ENCODE measurements at places on chromosomes 1 and 21.

DNA sequence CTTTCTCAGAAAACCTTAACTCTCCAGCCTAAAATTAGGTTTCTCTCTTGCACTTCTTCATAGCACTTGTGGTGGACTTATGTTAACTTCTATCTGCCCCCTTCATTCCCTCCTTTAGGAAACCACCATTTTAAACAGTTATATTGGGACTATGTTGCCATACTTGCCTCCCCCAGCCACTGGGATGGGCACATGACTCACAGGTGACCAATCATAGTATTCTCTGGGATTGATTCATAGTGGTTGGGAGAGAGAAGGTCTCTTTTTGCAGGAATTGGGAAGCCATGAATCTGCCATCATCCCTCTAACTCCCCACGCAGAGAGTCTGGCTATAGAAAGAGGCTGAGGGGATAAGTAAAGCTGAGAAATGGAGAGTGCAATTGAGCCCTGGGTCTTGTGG, 50.4 kb upstream of the NRDC start:
- DNase-seq: no peak

DNA sequence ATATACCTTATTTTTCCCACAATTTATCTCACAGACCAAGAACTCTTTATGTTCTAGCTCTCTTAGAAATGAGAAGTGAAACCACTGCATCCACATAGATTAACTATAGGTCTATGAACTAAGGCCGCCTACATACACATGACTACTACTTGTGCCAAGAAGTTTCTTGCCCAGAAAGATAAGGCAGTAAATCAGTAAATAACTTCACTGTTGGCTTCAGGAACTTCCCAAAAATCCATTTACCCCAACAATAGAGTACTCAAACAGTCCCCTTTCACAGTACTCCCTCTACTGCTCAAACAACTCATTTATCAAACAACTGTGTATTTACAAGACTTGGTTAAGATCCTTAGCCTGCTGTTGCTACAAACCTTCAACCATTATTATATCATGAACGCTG, 96.5 kb downstream of the NME7 start:
- DNase-seq: no peak

- no peak for DNase-seq
These were observed 492 bp upstream of the PGM1 start for GRCh38 chr1:63592536-63593302.

DNA sequence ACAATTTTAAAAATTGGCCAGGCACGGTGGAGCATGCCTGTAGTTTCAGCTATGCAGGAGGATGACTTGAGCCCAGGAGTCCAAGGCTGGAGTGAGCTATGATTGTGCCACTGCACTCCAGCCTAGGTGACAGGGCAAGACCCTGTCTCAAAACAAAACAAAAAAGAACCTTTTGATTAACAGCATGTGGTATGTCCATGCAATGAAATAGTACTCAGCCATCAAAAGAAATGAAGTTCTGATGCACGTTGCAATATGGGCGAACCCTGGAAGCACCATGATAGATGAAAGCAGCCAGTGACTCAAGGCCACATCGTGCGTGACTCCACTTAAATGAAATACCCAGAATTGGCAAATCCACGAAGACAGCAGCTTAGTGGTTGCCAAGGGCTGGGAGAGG, 47.5 kb downstream of the FBXO2 start:
- no peak for DNase-seq

GRCh38 chr1:113217447-113218208, 144.6 kb downstream of the LRIG2 start:
- DNase-seq: no peak

DNA sequence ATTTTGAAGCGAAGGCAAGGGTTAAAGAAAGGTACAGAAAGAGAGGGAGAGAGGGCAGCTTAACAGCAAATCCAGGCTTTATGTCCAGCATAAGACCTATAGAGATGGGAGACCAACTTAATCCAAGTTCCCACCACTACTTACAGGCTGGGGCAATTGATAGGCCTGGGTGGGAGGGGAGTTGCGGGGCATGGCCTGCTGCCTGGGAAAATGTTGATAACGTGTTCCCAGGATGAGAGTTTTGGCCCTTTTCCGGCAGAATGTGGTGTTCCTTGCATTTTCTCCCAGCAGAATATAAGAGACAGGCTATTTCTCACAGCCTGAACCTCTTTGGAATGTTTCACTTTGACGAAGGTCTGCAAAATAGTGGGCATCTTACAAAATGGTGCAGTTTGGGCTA, 34.9 kb upstream of the PLA2G5 start:
- DNase-seq: no peak

- no peak for DNase-seq
These were observed 80.2 kb upstream of the PALMD start for GRCh38 chr1:99565606-99566289.

DNA sequence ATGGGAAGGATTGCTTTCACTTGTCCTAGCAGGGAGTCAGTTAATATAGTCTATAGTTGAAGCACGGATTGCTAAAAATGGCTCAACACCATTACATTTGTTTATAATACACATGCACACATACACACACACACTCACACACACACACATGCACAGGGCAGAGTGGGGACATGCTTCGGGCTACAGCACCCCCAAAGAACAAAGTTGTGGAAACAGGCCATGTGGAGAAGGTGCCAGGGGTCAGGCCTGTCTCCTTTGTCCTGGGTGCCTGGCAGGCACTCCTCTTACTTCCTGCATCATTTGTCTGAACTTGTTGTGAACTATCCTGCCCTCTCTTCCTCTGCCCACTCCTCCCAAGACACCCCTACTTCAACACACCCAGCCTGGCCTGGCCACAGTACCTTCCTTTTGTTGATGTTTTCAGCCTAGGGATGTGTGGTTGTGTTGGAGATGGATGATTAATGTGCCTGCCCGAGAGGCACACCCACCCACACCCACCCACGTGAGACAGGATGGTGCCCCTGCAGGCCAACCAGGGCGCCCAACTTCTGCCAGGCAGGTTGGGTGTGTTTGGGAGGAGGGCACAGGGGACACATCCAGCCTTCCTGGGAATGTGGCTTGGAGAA, 17.5 kb downstream of the RASSF5 start:
- DNase-seq: no peak

GRCh38 chr1:158818560-158818959, 12.6 kb upstream of the MNDA start:
- no peak for DNase-seq

- no peak for DNase-seq
These were observed 19.3 kb downstream of the CRYZL1 start for GRCh38 chr21:33622253-33622652.

- no peak for DNase-seq
These were observed at the start of gene PTGER3 for GRCh38 chr1:71047635-71048607. Gene PTGER3, minus strand, starts transcription at chr1:71047816. Its CDS starts 239 bp downstream, at chr1:71047577.

DNA sequence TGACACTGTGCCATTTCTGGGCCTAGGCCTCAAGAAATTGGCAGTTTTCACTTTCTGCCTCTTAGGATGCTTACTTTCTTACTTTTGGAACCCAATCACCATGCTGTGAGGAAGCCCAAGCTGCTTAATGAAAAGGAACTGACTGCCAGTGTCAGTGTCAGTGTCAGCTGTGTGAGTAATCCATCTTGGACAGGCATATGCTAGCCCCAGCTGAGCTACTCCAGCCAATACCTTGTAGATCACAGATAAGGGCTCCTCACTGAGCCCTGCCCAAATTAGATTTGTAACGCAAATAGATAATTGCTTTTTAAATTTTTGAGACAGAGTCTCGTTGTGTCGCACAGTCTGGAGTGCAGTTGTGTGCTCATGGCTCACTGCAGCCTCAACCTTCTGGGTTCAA, 59.6 kb downstream of the SELENOF start:
- no peak for DNase-seq

DNA sequence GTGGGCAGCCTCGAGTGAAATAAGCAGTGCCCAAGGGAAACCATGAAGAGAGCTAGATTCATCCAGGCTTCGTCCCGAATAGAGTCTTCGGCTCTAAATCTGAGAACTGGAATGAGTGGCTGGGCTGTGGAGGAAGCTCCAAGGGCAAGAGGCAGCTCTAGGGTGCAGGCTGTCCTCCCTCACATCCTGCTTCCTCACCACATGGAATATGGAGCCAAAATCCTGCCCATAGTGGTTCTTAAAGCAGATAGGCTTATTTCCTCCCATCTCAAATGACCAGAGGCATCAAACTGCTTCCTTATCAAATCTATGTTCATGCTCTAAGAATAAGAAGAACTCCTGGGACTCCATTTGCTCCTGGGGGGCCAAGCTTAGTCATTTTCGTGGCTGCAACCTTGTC, 2.5 kb downstream of the IL24 start:
- no peak for DNase-seq

DNA sequence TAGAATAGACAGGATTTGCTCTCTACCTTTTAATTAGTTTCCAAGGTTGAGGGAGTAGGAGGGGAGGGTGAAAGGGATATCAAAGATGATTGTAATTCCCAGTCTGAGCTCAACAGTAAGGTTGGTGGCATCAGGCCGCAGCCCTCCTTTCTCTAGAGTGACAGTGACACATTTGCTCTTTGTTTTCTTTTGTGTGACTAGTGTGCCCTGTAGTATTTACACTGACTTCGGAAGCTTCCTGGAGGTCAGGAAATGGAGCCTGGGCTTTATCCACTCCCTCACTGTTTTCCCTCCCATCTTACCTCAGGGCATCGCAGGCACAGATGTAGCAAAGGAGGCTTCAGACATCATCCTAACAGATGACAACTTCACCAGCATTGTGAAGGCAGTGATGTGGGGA, 44.7 kb upstream of the LAX1 start:
- DNase-seq: no peak

DNA sequence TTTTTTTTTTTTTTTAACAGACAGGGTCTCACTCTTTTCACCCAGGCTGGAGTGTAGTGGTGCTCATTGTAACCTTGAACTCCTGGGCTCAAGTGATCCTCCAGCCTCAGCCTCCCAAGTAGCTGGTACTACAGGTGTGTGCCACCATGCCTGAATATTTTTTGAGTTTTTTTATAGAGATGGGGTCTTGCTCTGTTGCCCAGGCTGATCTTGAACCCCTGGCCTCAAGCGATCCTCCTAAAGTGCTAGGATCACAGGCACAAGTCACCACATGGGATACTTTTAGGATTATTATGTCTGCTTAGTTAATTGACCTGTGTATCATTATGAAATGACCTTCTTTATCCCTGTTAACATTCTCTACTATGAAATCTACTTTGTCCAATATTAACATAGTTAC, 38.0 kb downstream of the RASSF5 start:
- DNase-seq: no peak

DNA sequence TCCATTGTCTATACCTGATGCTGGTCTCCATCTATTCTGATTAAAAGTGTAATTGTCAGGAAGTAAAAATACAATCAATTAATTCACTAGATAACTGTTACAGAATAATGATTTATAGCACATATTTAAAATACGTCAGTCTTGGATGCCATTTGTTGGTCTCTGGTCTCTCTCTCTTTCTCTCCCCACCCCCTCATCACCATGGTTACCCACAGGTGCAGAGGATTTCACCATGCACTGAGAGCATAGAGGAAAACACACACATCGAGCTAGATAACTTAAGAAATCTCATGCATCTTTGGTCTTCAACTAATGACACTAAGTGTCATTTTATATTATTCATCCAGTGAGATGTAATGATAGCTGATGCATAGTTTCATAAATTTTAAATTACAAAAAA, 33.4 kb downstream of the LRRC53 start:
- DNase-seq: no peak

DNA sequence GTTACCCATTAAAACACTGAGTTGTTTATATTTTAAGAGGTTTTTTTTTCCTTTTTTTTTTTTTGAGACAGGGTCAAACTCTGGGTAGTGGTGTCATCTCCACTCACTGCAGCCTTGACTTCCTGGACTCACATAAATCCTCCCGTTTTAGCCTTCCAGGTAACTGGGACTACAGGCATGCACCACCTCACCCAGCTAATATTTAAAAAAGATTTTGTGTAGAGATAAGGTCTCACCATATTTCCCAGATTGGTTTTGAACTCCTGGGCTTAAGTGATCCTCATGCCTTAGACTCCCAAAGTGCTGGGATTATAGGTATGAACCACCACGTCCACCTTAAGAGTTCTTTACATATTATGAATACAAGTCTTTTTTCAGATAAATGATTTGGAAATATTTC, 146.5 kb downstream of the COQ8A start:
- no peak for DNase-seq

DNA sequence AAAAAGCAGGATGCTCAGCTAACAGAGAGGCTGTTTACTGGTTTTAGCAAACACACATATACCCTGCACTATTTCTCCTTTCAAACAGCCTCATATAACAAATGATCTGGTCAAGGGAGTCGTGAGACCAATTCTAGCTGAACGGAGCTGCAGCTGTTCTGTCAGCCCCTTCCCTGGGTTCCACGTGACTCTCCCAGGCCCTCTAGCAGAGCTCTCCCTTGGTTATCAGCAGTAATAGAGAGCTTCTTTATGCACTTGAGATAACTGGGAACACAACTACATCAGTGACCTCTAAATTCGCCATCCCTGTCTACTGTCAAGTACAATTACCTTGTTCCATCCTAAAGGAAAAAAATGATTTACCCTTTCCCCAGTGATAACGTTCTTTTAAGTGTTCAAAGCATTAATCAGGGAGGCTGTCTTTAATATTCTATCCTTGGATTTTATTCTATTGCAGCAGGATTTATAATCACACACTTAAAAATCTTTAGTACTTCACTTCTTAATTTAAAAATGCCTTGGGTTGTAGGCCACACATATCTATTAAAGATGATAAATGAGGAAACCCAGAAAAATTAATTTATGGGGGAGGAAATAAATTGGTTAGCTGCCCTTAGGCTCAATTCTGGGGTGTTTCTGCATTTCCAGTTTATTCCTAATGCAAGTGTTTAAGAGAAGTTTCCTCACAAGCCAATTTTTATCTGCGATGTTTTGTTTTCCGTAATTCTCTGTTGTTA, 28.2 kb downstream of the PTGER3 start:
- DNase-seq: no peak

DNA sequence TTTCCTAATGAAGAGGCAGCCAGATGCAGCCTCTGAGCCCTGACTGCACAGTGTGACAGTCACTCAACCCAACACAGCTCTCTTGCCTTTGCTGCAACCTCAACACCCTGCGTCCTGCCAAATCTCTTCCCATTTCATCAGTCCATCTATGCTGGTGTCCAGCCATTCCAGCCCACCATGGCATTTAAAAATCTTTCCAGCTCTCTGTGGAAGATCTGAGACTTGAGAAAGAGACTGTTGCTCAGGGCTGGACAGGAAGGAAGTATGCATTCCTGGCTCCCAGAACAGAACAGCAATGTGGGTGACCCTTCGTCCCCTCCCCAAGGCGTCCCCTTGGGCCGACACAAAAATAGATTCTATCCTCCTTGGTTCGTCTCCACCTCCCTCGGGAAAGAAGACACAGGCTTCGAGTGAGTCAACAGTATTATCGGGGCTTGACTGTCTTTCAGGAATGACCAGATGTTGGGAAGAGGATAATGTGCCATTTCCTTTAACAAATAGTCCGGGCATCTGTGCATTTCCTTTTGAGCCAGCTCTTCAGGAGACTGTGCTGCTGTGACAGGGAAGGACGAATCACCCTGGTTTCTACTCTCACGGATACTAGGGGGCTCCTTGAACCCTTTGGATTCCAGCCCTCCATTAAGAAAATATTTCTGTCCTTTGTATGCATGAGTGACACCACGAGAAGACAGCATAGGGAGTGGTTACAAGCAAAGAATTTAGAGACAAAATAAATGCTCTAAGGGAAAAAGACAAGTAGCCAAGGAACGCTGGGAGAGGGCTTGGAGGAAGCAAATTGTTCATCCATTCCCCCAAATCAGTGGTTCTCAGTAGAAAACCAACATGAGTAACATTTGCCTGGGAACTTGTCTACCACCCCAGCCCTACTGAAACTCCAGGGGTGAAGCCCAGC, 111.4 kb upstream of the CDC42BPA start:
- no peak for DNase-seq

GRCh38 chr1:82466416-82466815, 665.7 kb downstream of the ADGRL2 start:
- DNase-seq: no peak
